ENCODE measurements at places on chromosomes 11 and 22.

DNA sequence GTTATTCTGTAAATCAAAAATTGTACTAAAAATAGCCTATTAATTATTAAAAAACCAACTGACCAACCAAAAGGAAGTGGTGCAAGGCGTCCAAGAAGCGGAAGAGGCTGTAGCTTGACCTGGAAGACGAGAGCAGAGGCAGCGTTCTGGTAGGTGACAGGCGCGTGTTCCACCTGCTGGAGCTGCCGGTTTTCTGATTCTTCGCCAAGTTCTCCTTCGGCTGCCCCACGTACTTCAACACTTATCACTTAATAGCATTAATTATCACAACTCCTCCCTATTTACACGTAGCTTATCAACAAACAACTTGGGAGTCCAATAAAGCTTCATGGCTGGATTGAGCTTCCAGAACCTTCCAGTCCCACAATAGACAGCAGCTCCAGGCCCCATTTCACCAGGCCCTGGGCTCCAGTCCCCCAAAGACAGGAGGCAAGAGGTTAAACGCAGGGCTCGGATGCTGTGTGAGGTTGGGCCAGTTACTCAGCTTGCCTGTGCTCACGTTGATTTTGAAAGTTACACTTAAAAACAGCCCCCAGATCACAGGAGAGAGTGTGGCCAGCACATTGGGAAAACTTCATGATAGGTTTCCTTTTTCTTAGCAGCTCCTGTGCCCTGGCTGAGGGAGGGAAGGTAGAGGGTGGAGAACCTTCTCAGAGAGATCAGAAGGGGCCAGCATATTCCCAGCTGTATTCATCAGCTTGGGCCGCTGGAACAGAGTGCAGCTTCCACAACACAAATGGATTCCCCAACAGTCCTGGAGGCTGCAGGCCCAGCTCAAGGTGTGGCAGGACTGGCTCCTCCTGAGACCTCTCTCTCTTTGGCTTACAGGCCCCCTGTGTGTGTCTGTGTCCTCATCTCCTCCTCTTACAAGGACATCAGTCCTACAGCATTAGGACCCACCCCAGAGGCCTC is 54.2 kb upstream of the FGF3 start:
- no peak for DNase-seq

- DNase-seq = no peak
These were observed 45.8 kb downstream of the HEPHL1 start for GRCh38 chr11:94066901-94067429.

DNA sequence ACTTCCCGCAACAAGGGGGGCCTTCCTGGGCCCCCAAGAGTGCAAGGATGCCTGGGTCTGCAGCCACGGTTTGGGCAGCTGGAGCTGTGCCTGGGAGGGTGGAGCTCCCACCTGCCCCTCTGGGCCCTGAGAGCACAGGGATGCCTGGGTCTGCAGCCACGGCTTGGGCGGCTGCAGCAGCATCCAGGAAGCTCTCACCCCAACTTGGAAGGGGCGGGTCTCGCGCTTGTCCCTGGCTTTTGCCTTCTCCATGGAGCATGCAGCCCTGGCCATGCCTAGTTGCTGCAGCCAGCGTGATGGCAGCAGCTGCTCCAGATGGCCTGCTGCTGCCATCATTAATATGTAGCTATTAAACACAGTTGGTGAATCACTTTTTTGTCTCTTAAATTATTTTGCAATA is 35.4 kb downstream of the NAGA start:
- no peak for DNase-seq

- DNase-seq = no peak
These were observed 131.1 kb downstream of the DBX1 start for GRCh38 chr11:20029193-20029592.

DNA sequence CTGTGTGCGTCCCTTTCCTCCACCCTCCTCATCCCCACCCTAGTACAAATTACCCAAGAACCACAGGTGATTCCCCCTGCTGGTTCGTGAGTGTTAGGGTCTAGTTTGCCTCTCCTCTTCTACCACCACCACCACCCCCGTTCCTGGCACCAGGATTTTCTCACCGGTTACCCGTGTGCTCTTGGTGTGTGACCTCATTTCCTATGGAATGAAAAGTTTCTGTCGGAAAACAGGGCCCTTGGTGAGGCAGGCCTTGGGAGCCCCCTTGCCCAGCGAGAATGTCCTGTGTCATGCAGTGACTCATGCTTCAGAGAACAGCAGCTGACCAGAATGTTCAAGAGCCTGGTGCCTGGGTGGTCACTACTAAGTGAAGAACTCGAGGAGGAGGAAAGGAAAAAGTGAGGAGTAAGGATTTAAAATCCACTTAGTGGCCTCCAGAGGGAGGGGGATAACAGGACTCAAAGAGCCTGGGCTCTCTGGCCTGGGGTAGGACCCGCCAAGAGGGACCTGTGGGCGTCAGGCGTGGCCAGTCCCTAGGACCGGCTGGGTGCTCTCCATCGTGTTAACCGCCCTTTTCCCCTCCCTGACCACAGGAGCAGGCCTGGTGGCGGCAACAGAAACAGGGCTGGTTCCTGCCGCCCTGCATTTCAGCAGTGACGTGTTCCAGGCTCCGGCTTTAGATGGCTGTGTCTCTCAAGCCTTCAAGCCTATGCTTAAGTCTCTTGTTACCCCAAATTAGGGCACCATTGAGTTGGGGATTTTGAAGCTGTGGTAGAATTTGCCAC is 30.2 kb downstream of the C22orf31 start:
- DNase-seq = no peak

DNA sequence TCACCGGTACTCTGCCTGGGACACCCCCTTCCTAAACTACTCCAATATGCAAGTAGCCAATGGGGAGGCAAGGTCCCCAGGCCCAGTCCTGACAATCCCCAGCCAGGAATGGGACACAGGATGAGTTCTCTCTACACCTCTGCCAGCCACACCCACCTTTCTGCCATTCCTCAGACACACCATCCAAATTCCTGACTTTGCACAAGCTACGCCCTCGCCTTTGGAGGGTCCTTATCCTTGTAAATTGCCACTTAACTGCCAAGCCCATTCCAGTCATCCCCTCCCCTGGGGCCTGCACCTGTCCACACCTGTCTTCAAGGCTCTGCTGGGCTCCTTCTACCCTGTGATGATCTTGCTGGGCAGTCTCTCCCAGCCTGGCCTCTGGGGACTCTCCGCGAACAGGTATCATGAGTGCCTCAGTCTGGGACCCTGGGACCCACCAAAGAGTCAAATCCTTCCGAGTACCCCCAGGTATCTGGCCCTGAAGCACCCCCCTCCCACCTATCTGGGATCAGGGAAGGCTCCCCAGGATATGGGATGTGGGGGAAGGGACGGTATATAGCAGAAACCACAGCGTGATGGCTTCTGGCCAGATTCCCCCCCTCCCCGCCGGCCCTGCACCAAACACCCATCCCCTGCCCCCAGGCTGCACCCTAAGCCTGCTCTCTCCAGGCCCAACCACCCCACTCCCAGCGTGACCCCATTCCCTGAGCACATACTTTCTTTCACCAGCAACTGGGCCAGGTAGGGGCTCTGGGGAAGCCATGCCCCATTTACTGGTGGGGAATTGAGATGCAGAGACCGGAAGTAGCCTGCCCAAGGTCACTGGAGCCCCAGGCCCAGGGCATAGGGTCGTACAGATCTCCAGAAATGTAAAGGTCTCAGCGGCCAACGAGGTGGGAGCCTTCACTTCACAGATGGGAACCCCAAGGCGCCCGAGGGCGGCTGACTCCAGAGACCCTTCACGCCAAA is 806 bp downstream of the ARAP1 start:
- no peak for DNase-seq

DNA sequence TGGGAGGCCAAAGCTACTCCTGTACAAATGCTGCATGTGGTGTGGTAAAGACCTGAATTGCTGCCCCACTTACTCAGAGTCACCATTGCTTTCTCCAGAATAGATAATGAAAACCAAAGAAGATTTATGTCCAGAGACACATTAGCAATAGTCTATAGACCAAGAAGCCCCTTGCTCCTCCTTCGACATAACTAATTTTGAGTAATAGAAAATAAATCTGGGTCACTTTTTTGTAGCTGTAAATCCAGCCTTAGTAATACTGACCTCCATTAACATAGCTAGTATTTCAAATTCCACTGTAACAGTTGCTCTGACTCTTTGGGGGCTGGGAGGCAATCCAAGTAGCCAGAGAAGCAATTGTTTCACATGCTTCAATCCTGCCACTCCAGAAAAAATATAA is 145.9 kb downstream of the MAML2 start:
- no peak for DNase-seq

DNA sequence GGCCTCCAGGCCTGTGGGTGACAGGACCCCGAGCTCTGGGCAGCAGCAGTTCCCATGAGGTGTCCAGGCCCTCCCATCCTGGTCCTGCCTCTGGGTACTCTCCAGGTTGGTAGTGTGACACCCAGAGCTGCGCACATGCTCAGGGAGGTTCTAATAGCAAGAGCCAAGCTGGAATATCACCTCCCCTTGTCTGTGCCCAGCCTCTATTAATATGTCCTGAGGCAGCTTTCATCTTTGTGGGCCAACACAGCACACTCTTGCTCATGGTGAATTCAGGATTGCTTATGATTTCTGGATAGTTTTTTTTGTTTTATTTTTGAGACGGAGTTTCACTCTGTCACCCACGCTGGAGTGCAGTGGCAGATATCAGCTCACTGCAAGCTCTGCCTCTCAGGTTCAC is 3.3 kb downstream of the P2RX6 start:
- no peak for DNase-seq

- DNase-seq = no peak
These were observed 4.8 kb upstream of the TBX1 start for GRCh38 chr22:19755722-19756287.

DNA sequence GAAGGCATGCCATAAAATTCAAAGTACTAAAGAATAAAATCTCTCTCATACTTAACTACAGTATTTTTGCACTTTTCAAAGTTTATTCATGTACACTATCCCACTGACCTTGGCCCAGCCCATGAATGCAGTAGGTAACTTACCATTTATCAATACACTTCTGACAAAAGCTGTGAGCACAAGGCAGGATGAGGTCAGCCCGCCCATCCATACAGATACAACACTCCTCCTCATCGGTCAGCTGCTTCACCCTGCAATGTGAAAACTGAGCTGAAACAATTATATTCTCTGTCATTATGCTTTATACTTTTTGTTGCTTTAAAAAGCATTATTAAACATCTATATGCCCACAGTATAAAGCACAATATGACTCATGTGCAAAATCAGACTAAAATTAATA is 22.1 kb downstream of the RNF141 start:
- DNase-seq = no peak

GRCh38 chr22:43827926-43828724 is 16.0 kb upstream of the EFCAB6 start:
- DNase-seq = no peak

GRCh38 chr22:23893121-23893944 is 850 bp upstream of the MIF start:
- DNase-seq = no peak

GRCh38 chr11:47020793-47021526 is 84.4 kb downstream of the CSTPP1 start:
- DNase-seq = no peak

GRCh38 chr11:43874738-43875137 is 5.9 kb upstream of the ALKBH3 start:
- no peak for DNase-seq

- DNase-seq = no peak
These were observed 16.4 kb upstream of the IL2RB start for GRCh38 chr22:37165940-37166674.

DNA sequence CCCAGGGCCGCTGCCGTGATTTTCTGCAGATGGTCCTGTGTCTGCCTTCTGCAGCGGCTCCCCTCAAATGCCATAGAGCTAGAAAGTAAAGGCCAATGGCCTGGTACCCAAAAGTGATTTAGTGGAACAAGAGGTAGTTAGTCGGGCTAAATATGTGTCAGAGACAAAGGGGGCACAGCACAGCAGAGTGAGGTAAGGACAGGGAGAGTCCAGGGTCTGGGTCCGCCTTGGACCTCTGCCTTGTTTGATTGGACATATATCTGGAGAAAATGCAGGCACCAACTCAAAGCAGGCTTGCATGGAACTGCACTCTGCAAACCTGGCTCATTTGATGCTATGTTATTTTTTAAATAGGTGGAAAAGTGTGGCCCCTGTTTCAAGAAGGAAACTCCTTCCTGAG is 249.6 kb upstream of the B3GAT1 start:
- DNase-seq = no peak

DNA sequence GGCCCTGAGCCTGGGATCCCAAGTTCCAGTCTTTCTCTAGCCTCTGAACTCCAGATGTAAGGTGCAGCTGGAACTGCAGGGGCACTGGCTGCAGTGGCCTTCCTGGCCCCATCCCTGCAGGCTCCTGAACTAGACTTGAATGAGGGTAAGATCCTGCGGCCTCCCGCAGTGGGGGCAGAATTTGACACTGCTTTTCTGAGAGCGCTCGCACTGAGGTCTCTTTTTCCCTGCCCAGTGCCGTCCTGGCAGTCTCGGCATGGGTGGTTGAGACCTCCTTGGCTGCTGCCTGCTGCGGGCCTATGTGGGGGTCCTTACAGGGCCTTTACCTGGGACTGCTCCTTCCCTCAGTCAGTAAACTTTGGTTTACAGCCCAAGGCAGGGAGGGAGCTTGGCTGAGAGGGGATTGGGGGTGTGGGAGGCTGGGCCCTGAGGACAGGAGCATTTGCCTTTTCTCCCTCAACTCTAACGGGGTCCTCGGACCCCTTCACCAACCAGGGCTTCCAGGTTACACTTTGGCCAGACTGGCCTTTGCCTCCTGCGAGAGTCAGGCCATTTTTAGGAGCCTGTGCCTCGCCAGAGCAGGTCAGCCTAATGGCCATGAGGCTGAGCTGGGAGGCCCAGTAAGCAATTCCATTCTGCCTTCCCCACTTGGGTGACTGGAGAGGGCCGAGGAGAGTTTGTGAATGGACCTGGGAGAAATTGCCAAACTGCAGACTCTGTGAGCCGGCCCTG is 35.4 kb downstream of the FAM83F start:
- DNase-seq = no peak

DNA sequence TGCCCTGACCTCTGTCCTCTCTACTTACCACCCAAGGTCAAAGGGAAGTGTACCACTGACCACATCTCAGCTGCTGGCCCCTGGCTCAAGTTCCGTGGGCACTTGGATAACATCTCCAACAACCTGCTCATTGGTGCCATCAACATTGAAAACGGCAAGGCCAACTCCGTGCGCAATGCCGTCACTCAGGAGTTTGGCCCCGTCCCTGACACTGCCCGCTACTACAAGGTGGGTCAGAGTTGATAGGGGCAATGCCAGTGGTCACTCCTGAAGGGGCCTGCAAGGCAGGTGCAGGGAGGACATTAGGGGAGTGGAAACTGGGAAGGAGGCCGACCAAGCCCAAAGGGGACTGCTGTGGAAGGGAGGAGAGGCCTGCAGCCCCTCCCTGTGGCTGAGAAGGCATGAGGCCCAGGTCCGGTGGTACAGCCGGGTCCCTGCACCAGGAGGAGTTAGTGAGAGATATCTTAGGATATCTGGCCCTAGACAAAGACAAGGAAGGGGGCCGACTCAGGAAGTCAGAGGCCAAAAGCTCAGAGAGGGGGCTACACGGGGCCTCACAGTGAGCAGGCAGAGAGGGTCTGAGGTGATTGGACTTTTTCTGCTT is 17.9 kb downstream of the POLR3H start:
- no peak for DNase-seq

GRCh38 chr22:26286091-26286820 is 117.0 kb downstream of the SEZ6L start:
- no peak for DNase-seq

GRCh38 chr11:108960501-108960900 is 295.6 kb downstream of the DDX10 start:
- DNase-seq = no peak

- no peak for DNase-seq
These were observed 2.5 kb downstream of the CDC42EP2 start for GRCh38 chr11:65317025-65317786.

- no peak for DNase-seq
These were observed 29.7 kb downstream of the FAR1 start for GRCh38 chr11:13698132-13698531.

All from cortex of kidney (tissue), 1 donor.